ENCODE measurements at places on chromosomes 2 and 18.

GRCh38 chr18:4510711-4511110 is 55.6 kb upstream of the DLGAP1 start:
- no peak for DNase-seq

DNA sequence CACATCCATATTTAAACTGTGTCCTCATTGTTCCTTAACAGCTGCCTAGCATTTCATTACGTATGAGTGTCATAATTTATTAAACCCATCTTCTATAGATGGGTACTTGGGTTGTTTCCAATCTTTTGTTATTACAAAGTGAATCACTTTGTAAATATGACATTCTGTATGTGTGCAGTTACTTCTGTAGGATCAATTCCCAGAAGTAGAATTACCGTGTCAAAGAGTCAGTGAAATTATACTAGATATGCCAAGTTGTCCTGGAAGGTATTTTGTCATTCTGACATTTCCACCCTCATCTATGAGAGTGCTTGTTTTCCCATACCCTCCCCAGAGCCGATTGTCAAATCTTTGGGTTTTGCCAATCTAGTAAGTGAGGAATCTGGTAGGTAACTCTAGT is 194.5 kb upstream of the APCDD1 start:
- DNase-seq: no peak

DNA sequence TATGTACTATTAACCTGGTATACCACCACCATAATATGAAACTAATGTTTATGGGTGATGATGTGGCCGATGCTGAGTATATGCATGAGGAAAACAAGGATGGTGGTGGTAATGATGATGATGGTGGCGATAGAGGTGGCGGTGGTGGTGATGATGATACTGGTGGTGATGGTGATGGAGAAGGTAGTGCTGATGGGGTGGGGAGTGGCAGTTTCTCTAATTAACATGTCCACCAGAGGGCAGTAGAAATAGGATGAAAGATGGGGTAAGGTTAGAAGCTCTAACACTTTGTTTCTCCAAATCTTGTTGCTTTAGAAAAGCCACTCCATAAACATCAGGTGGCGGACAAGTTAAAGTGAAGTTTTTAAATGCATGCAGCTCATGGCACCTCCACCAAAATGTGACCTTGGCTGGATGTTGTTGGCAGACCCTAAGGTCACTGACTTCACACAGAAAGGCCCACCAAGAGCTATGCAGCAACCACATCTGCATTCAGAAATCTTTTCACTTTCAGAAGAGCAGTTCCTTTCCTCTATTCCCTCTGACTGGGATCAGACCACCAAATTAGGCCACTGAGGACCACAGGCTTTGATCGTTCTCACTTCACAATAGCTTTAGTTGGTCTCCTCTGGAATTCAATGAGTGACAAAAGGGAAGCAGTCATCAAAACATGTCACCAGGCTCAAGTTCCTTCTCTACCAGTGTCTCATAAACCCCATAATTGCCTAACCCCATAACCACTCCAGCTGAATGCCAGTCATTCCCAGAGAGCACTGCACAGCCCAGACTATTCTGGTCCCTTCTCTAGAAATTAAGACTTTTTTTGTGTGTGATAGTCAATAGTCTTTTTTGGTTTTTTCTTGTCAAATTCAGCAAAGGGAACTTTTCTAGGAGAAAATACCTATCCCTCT is 7.5 kb upstream of the BCL11A start:
- no peak for DNase-seq

- no peak for DNase-seq
Measured at GRCh38 chr2:237361194-237362004, 52.6 kb downstream of the COL6A3 start.

DNA sequence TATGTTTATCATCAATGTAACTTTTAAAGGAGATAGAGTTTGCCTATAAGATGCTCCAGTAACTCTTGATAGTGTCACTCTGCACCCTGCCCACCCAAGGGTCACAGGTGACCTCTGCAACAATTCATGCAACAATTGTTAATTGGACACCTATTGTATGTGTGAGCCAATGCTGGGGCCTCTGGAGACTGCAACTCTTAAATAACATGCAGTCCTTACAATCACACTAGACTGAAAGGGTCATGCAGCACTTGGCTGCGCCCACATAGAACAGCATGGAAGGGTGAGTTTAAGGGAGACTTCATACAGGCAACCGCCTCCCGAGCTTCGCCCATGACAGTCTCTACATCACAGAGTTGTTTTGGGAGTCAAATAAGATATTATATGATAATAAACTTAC is 137.1 kb upstream of the TWIST2 start:
- DNase-seq: no peak

DNA sequence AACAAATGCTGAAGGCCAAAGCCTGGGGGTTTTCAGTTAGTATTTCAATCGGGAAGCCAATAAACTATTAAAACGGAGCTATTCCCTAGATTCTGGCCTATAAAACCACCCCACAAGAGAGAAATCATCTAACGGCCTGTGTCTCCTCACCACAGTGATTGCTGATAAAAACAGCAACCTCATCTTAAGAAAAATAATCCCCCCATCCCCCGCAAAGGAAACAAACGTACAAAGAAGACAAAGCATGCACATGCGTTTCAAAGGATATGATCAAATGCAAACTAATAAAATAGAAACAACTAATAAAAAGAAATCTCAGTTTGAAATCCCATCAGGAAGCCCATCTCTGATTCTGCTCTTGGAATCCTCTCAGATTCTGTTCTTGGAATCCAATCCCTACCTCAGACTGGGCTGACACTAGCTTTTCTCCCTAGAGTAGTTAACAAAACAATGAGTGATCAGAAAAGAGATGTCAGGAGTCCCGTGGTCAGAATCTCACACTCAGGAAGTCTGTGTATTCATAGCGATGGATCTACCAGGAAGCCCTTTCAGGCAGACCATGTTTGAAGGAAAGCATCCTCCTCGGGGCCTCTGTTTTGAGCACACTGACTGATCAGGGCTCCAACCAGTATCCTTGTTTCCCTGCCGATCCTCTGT is 150.7 kb downstream of the THADA start:
- DNase-seq: no peak
